Mucosa of gallbladder (tissue), 1 donor: ENCODE measurements at places on chromosomes 1 and 21. TPM values are rescaled to one million over a fixed set of nuclear protein-coding genes. Genes with fewer than 3 reads are reported as not detected.

- no peak for DNase-seq
These were observed 115.2 kb downstream of the ROR1 start for GRCh38 chr1:63888984-63889383.

DNA sequence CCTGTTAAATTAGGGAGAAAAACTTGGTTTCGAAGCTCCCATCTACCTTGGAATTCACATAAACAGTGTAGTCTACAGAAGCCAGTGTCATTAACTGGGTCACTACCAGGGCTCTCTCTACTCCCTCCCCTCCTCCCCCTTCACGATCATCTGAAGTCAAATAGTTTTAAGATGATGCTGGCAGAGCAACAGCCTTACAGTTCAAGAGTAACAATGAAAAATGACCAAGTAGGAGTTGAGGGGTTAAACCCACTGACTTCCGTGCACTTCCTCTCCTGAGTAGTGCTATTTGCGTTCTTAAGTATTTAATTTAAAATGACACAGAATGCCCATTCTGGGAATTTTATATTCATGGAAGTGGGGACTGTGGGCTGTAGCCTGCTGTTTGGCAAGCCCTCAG is 236.9 kb downstream of the SIPA1L2 start:
- DNase-seq, result no peak

- no peak for DNase-seq
These were observed 18.6 kb upstream of the RGS8 start for GRCh38 chr1:182702826-182703524.

- no peak for DNase-seq
These were observed 35.6 kb upstream of the RRP15 start for GRCh38 chr1:218249338-218250140.

Gene SLC2A5
- total RNA-seq, result 8.8 TPM
